ENCODE measurements at places on chromosomes 4 and X.

- no peak for DNase-seq
These were observed 827 bp upstream of the RTL3 start for GRCh38 chrX:78659955-78660354.

GRCh38 chr4:116018831-116019230 lies 905.4 kb upstream of the NDST4 start:
- no peak for DNase-seq

- DNase-seq = no peak
These were observed 661.5 kb upstream of the EPHA5 start for GRCh38 chr4:66331761-66332160.

DNA sequence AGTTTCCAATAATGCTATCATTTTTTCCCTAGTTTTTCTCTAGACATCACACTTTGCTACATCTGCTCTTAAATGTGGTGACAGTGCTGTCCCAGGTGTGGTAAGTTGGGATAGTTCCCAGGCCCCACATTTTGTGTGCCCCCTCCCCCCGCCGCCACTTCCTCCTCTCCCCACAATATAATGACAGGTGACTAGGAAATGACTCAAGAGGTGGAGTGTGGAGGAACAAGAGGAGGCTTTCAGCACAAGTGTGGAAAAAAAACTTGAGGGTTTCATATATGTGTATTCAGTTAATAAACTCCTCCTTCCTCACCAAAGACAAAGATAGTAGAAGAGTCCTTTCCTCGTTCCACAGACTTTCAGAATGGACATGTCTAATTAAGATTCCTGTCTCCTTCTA lies 18.3 kb upstream of the IL21 start:
- no peak for DNase-seq

DNA sequence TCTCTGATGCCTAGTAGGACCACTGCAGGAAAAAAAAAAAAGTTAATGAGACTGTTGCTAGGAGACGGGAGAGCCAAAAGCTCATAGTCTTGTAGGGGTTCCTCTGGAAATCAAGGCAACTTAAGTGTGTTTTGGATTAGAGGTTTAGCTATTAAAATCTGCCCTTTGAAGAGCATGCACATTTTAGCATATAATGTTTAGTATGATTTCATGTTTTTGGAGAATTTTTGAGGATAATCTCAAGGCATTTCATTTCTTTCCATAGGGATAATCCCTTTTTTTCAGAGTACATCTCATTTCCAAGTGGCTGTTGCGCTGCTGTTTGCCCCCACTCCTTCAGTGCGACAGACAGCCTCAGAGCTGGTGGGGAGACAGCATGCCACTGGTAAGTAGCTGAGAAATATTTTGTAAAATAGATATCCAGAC lies at the start of gene LINC00632:
Gene LINC00632 (plus strand): TSS at position 339 of the 426 bp plus-strand sequence.
- DNase-seq = no peak

DNA sequence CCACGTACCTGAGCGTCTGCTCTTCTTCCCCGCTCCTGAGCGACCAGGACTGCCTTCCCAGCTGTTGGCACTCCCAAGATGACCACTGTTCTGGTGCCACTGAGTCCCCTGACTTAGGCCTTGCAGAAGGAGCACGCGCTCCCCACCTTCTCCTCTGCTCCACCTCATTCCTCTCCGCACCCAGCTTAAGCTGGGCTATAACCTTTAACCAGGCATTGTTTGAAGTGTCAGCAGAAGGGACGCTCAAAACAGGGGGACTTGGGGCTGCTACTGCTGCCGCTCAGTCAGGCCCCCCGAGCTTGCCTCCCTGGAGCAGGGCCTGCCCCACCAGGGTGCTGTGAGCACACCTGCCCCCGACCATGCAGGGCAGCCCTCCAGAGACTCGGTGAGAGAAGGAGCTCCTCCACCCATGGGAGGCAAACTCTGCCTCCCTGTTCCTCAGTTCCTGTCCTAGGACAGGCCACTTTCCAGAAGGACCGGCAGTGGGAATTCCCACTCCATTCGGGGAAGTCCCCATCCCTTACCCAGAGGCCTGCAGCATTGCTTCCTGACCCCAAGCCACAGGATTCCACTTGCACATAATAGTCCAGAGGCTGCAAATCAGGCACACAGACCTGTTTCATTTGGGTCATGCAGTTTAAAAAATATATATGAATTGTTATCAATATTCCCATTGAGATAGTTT lies 99.7 kb upstream of the ENPP6 start:
- DNase-seq = no peak

GRCh38 chr4:6687947-6688878 lies 5.5 kb upstream of the S100P start:
- no peak for DNase-seq

- DNase-seq = no peak
These were observed 34.3 kb downstream of the TMEM164 start for GRCh38 chrX:110037178-110037577.

- DNase-seq = no peak
These were observed 221.6 kb downstream of the AFAP1 start for GRCh38 chr4:7717946-7718490.

DNA sequence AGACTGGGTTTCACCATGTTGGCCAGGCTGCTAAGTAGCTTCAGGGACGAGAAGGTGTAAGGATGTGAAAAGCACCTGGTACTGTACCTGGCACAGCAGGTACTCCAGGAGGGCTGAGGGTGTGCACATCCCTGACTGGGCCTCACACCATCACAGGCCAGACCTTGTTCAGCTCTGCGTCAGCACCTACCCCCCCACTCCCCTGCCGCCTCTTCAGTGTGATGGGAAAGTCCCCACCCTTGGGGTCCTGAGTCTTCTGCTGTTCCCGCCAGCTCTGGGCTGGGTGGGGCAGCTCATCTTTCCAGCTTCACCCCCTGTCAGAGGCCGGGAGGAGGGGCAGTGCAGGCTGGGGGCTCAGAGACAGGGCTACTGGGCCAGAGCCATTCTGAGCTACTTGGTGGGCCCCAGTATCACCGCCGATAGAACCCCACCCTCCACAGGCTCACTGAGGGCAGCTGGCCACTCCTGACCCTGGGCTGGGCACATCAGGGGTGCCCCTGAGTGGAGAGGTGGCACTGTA lies 6.7 kb upstream of the SH3BP2 start:
- peak; percentile 52 for DNase-seq
